ENCODE measurements at places on chromosomes 2 and 18.

GRCh38 chr18:79468119-79468789 lies 72.5 kb downstream of the NFATC1 start:
- DNase-seq, result no peak

DNA sequence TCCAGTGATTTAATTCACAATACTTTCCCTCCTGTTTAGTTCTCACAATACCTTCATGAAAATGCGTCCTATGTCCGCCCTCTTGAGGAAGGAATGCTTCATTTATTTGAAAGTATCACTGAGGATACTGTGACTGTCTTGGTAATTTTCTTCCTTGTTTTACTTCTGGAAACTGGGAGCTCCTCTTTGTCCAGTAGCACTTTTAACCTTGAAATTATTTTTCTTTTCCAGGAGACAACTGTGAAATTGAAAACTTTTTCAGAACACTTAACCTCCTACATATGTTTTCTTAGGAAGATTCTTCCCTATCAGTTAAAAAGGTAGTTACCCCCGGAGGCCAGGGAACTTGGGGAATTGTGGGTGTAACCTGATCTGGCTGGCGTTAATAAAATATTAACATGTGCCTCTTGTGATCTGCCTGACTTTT lies 58.9 kb upstream of the STON1 start:
- DNase-seq, result no peak

- no peak for DNase-seq
Measured at GRCh38 chr2:74572178-74572925, 17.8 kb downstream of the DOK1 start.

- no peak for DNase-seq
Measured at GRCh38 chr2:234491897-234492296, 5.0 kb downstream of the ARL4C start.

DNA sequence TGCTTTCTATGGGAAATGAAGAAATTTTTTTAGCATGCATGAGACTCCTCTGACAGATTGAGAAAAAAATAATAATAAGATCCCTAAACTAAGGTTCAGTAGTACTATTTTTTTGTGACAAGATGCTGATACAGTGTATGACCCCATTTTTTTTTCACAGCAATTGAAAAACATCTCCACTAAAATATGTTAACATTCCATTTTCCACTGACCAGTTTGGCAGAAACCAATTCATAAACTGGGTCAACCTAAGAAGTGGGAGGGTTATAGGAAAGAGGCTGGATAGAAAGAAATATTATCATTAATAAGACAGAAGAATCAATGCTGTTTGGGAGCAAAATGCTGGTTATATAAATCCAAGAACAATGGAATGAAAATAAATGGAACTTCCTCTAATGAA lies 182.7 kb downstream of the ANTXR1 start:
- no peak for DNase-seq

GRCh38 chr2:235234736-235235135 lies 259.1 kb upstream of the AGAP1 start:
- no peak for DNase-seq

GRCh38 chr2:58512878-58513277 lies 271.8 kb upstream of the FANCL start:
- DNase-seq, result no peak
